ENCODE measurements at places on chromosomes 12 and 14.

- DNase-seq: no peak
Measured at GRCh38 chr12:94187361-94187760, 39.0 kb downstream of the PLXNC1 start.

DNA sequence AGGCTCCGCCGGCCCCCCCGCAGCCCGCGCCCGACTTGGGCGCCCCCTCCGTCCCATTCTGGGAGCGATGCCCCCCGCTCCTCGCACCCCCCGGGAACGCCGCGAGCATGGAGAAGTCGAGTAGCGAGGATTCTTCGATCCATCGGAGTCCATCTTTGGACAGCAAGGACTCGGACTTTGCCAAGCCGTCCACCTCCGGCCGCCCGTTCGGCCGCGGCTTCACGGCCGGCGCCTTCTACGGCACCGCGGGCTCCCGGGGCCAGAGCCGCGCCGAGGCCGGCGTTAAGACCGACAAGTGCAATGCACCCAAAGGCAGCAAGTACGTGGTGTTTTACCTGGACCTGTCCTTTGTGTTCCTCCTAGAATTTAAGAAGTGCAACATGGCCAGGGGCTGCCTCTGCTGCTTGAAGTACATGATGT is 123.6 kb downstream of the TSPAN9 start:
- peak; percentile 57 for DNase-seq

GRCh38 chr14:61433169-61433568 is 111.8 kb downstream of the PRKCH start:
- no peak for DNase-seq

DNA sequence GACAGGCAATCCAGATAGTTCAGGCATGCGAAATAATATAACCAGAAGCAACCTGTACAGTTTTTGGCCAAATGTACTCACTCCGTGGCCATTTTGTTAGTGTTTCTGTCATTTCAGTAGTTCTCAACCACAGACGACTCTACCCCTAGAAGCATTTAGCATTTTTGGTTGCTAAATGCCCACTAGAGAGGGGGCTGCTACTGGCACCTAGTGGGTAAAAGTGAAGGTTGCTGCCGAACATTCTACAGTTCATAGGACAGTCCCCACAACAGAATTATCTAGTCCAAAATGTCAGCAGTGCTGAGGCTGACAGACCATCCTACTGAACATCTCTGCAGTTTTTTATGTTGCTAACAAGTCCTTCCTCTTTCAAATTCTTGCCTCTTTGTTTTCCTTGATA is 107.4 kb downstream of the TSHR start:
- no peak for DNase-seq

DNA sequence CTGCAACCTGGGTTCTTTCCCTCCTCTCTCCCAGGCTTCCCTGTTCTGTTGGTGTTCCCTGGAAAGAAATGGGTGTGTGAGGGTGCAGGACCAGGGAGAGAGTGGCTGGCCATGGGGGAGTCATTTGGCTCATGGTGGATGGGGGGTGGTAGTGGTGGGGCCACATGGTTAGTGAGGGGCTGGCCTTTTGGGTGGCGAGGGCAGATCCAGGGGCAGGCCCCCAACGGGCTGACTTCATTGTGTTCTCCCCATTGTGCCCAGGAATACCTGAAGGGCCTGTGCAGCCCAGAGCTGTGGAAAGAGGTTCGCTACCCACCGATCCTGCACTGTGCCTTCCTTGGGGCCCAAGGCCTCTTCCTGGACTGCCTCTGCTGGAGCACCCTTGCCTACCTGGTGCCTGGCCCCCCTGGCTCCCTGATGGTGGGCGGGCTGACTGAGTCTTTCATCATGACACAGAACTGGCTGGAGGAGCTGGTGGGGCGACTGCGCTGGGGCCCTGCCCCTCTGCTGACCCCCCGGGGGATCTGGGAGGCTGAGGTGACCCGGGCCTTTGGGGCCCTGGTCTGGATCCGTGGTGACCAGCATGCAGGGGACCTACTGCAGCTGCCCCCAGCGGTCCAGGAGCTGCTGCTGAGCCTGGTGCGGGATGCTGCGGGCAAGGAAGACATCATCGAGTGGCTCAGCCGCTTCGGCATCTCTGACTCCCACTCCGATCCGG is 9.0 kb downstream of the NYNRIN start:
- no peak for DNase-seq

GRCh38 chr14:21056520-21057163 is 980 bp upstream of the RNASE8 start:
- no peak for DNase-seq

GRCh38 chr12:48017496-48017895 is 13.2 kb upstream of the COL2A1 start:
- DNase-seq: no peak

- DNase-seq: no peak
Measured at GRCh38 chr12:106046301-106046846, 92.4 kb downstream of the NUAK1 start.

GRCh38 chr12:90659060-90659459 is 295.9 kb downstream of the CCER1 start:
- DNase-seq: no peak

DNA sequence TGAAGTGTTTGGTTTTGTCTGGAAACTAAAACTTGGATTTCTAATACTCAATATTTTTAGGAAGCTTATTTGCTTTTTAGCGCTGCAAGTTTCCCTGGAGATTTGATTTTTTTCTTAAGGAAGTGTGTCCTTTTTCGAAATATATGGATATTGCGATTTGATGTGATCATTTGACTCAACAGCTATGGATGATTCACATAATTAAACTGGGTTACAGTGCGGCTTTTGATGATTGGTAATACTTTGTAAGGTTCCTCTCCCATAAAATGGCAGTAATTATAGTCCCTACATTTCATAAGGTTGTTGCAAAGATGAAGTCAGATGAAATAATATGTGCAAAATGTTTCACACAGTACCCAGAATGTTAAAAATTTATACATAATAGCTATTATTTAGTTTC is 13.1 kb downstream of the LDHB start:
- DNase-seq: no peak
